Activated CD4-positive, alpha-beta memory T cell treated with anti-CD3 and anti-CD28 coated beads for 36 hours (primary cell): ENCODE measurements at places on chromosomes 1 and 21. TPM values are rescaled to one million over a fixed set of nuclear protein-coding genes. Genes with fewer than 3 reads are reported as not detected.

AADACL3 gene
- total RNA-seq, result not detected

DNA sequence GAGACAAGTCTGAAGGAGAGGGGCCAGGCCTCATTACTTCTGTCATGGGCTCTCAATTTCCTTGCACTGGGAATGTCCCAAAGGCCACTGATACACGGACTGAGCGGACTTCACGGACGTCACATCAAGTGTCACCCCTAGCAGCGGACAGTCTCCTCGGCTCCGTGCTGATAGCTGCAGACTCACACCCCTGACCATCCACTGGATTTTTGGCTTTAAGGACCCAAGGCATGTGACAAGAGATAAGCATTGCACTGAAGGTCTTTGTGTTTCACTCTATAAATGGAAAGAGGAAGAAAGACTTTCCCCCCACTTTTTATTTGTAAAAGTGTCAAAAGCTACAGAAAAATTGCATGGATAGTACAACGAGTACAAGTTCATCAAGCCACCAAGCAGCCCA is 200.4 kb upstream of the FGGY start:
- H3K27ac ChIP-seq, result no peak overlapping the region
- no peaks in the 10 kb centered on the region for H3K27me3 ChIP-seq
- no peak overlapping the region for H3K4me3 ChIP-seq
- DNase-seq, result no peak

PCAT6 gene
- 0.77 TPM for total RNA-seq

DNA sequence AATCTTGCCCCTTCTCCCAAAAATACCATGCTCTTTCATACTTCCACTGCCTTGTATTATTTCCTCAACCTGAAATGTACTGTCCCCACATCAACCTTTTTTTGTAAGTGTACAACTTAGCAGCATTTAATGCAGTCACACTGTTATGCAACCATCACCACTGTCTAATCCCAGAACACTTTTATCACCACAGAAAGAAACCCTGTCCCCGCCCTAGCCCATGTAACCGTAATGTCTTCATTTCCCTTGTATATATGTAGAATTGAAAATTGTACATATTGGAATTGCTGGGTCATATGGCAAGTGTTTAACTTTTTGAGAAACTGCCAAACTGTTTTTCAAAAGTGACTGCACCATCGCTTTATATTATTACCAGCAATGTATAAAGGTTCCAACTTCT is 37.4 kb downstream of the PTP4A2 start:
- no peak overlapping the region for H3K27ac ChIP-seq
- no peaks in the 10 kb centered on the region for H3K27me3 ChIP-seq
- no peak overlapping the region for H3K4me3 ChIP-seq
- no peak for DNase-seq

DNA sequence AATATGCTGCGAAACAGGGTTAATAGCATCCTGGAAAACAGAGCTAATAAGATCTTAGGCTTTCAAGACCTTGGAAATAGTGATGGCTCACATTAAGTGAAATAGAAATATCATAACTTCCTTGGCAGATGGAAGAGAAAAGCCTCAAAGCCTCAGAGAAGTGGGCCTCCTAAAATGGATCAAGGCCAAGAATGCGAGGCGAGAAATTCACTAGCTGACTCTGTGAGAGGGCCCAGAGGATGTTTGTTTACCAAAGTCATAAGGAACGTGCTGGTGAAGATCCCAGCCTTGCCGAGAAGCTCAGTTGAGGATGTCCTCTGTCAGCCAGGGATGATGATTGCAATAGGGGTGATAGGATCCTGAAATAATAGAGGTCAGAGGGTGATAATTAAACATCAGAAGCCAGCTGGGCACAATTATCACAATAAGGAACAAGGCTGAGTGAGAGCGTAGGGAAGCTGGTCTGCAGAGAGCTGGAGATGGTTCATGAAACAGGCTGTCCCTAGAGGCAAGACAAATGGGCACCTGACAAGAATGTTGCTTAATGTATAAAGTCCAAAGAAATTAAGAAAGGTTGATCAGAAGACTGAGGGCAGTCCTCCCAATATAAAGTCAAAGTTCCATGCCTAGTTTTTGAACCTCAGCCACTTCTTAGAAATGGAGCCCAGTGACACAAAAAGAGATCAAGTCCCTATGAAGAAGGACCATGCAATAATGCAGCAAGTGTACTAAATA is 101.7 kb upstream of the COG2 start:
- no peaks in the 10 kb centered on the region for H3K36me3 ChIP-seq
- H3K4me3 ChIP-seq, result no peak overlapping the region
- no peak for DNase-seq
- peaks cover 2% of the 10 kb centered on the region for H3K4me1 ChIP-seq

NMNAT2 gene
- not detected for total RNA-seq

GRCh38 chr1:100791586-100791985 is 72.0 kb downstream of the VCAM1 start:
- no peaks in the 10 kb centered on the region for H3K4me1 ChIP-seq
- DNase-seq, result no peak
- no peak overlapping the region for H3K4me3 ChIP-seq
- H3K27me3 ChIP-seq, result peaks cover 22% of the 10 kb centered on the region
- no peak overlapping the region for H3K27ac ChIP-seq

DNA sequence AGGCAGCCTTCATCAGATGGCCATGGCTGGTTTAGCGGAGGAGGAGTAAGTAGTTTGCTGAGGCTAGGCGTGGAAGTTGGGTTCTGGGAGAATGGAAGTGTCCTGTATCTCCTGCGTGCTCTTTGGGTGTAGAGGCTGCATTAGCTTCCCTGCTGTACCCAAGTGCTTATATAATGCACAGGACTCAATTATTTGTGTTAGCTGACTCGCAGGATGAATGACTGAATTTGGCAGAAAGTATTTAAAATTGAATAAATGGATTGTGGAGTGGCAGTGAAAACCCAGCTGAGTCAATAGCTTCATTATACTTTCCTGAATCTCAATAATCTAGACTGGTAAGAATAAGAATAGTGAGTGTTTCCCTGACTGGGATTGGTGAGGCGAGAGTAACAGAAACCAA is 13.8 kb downstream of the DNTTIP2 start:
- no peak for DNase-seq
- H3K4me1 ChIP-seq, result no peaks in the 10 kb centered on the region
- H3K27ac ChIP-seq, result no peak overlapping the region
- no peaks in the 10 kb centered on the region for H3K27me3 ChIP-seq
- H3K4me3 ChIP-seq, result no peak overlapping the region

PWP2 gene
- 38.5 TPM for total RNA-seq

DNA sequence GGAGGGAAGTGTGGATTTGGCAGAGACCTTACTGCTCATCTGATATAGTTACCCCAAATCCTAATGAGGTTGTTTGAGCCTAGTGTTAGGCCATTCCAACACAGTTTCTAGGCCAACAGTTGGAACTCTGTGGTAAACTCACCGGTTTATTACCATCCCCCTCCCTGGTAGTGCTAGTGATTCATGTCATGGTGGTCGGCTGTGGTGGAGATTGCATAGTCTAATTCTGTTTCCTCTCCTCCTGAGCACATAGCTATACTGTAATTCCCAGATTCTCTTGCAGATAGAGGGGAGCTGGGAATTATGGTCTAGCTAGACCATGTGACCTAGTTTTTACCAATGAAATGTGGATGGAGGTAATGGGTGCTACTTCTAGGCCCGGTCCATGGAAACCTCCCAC is 123.7 kb upstream of the KIF26B start:
- H3K27me3 ChIP-seq, result no peaks in the 10 kb centered on the region
- no peak overlapping the region for H3K27ac ChIP-seq
- H3K4me1 ChIP-seq, result peaks cover 2% of the 10 kb centered on the region
- H3K4me3 ChIP-seq, result no peak overlapping the region

FTCD gene
- total RNA-seq, result not detected

C1QB gene
- total RNA-seq, result not detected

DNA sequence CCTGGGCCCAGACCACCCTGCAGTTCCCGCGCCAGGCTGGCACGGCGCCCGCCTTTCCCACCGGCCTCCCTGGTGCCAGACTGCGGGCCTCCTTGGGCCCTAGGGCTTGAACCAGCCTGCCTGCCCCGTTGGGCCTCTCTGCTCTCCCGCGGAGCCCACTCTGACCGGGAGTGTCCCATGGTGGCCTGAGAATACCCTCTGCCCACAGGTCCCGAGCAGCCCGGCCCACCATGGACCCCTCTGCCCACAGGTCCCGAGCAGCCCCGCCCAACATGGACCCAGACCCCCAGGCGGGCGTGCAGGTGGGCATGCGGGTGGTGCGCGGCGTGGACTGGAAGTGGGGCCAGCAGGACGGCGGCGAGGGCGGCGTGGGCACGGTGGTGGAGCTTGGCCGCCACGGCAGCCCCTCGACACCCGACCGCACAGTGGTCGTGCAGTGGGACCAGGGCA is 7.9 kb downstream of the MIB2 start:
- no peak for DNase-seq
- no peak overlapping the region for H3K27ac ChIP-seq
- H3K4me1 ChIP-seq, result no peaks in the 10 kb centered on the region

PGLYRP4 gene
- not detected for total RNA-seq

GRCh38 chr1:245341743-245342142 is 187.0 kb downstream of the KIF26B start:
- no peaks in the 10 kb centered on the region for H3K36me3 ChIP-seq
- H3K4me1 ChIP-seq, result peaks cover 3% of the 10 kb centered on the region
- no peak for DNase-seq
- H3K27me3 ChIP-seq, result peaks cover 3% of the 10 kb centered on the region
- no peak overlapping the region for H3K4me3 ChIP-seq
- H3K27ac ChIP-seq, result no peak overlapping the region

DNA sequence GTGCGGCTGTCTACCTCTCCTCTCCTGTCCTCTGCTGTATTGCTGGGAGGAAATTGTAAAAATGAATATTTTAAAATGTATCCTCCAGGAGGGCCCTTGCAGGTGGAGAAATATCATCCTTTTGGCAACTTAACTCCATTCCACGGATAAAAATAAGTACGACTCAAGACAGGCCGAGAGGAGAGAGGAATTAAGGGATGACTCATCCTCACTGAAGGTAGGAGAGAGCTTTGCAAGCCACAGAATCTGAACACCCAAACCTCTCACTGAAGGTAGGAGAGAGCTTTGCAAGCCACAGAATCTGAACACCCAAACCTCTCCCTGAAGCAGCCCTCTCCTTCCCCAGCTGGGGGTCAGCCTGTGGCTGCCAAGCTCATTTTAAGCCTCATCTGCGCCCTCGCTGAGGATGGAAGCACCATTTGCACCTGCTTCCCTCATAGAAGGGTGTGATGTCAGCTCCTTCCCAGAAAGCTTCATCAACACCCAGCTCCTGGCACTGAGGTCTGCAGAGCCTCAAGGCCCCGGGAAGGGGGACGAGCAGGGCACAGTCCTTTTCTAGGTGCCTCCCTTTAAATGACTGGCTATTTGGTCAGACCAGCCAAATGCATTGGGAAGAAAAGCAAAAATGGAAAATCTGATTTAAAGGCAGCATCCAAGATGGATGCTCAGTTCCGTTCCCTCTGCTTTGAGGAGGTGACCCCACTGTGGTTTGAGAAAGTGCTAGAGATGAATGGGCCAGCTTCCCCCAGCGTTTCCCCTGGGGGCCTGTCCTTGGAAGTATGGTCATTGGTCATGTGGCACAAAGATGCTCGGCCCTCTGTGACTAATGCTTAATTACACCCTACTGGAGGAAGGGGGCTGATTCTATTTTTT is 12.9 kb upstream of the SELENON start:
- no peak for DNase-seq
- no peak overlapping the region for H3K27ac ChIP-seq
- no peaks in the 10 kb centered on the region for H3K4me1 ChIP-seq
- no peaks in the 10 kb centered on the region for H3K36me3 ChIP-seq

DNA sequence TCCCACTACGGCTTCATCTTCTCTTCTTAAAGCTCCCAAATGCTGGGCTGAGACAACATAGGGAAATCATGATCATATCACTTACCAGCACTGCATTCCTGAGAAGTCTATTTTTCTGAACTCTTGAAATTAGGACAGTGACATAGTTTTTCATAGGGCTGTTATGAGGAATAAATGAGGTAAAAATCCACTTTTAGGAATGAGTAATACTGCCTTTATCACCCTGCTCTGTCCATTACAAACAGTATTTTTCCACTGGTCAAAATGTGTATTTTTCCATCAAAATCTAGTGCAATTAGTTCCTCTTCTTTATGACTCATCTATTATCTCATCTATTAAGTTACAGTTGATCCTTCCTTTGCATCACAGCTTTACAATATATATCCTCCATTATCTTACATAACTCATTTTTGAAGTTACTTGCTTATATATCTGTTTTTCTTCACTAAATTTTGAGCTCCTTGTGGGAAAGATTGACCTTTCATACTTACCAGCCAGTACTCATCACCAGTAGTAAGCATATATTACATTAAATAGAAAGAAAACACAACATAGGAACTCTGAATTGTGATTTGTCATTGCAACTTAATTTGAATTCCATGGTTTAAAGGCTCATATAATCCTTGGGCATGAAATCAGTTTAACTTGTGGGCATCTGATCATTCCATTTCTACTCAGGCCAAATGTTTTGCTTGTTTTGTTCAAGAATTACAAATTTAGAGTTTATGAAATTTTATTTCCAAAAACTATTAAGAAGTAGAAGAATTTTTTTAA is 37.1 kb downstream of the PRRX1 start:
- no peaks in the 10 kb centered on the region for H3K4me1 ChIP-seq
- peaks cover 4% of the 10 kb centered on the region for H3K27me3 ChIP-seq
- H3K27ac ChIP-seq, result no peak overlapping the region
- no peaks in the 10 kb centered on the region for H3K36me3 ChIP-seq

VSIG8 gene
- not detected for total RNA-seq

TFF3 gene
- total RNA-seq, result not detected

MYOM3 gene
- total RNA-seq, result not detected

GRCh38 chr1:192235127-192235526 is 76.9 kb downstream of the RGS18 start:
- H3K27me3 ChIP-seq, result no peaks in the 10 kb centered on the region
- no peak overlapping the region for H3K27ac ChIP-seq
- H3K4me3 ChIP-seq, result no peak overlapping the region
- DNase-seq, result no peak
- no peaks in the 10 kb centered on the region for H3K4me1 ChIP-seq

DNA sequence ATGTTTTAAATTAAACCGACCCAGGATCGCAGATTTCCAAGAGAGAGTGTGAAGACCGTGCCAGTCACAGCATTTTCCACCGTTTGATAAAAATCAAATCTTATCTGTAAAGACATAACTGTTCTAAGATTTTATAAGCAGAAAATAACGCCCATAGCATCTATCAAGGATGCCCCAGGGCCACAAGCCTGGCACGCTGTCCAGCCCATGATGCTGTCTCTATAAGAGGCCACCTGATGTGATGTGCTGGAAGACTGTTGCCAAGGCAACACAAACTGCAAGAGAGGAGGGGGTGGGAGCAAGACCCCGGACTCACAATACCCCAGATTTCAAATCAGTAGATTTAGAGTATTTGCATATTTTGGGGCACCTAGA is 116.5 kb downstream of the DSCAM start:
- H3K4me1 ChIP-seq, result no peaks in the 10 kb centered on the region
- DNase-seq, result no peak
- H3K4me3 ChIP-seq, result no peak overlapping the region
- H3K36me3 ChIP-seq, result no peaks in the 10 kb centered on the region
- no peak overlapping the region for H3K27ac ChIP-seq

EIF2D gene
- 84.6 TPM for total RNA-seq

- no peak overlapping the region for H3K4me3 ChIP-seq
- DNase-seq, result no peak
- peaks cover 6% of the 10 kb centered on the region for H3K27me3 ChIP-seq
- no peaks in the 10 kb centered on the region for H3K36me3 ChIP-seq
- H3K27ac ChIP-seq, result no peak overlapping the region
- no peaks in the 10 kb centered on the region for H3K4me1 ChIP-seq
Measured at GRCh38 chr1:171210355-171210754, 25.3 kb downstream of the FMO2 start.
